ENCODE measurements at places on chromosomes 6 and 20.

GRCh38 chr6:149723771-149724417 is 6.0 kb upstream of the LATS1 start:
- DNase-seq, result peak; percentile 12

DNA sequence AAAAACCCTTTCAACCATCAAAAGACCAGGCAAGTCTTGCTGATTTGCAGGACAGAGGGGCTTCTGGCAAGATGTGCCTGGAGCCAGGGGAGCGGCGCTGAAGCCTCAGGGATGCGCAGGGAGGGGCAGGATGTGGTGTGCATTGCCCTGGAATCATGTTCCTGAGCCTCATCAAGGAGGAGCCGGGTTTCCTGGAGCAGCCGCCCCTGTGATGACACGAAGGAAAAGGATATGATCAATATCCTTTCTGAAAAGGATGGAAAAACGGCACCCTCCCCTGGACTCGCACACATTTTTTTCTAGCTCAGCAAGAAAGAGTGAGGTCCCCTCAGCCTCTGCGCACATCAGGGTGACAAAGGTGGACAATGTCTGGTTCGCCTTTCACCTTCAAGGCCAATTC is 173.1 kb upstream of the SSTR4 start:
- no peak for DNase-seq

DNA sequence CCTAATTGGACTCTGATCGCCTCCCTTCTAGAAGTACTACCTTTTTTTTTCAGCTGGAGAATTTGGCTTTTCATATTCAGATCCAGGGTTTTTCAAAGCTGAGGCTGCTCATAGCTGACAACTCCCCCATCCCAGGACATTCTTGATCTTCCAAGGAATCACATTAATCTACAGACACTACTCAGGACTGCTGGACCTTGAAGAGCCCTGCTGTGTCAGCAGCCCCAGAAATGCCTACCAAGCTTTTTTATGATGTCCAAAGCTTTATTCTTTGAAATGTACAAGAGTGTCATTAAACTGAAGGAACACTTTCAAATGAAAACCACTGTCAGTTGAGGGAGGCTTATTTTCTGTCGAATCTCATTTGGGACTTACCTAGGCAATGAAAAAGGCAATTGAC is 704.1 kb downstream of the PTPRT start:
- no peak for DNase-seq

- DNase-seq, result no peak
Measured at GRCh38 chr6:52514514-52514913, 62.3 kb downstream of the TRAM2 start.

GRCh38 chr20:6651561-6651960 is 115.9 kb upstream of the BMP2 start:
- DNase-seq, result no peak

GRCh38 chr6:71126506-71126905 is 162.1 kb upstream of the OGFRL1 start:
- peak; percentile 37 for DNase-seq

GRCh38 chr6:167956983-167957492 is 40.4 kb upstream of the KIF25 start:
- DNase-seq, result no peak

- DNase-seq, result no peak
Measured at GRCh38 chr6:106383573-106383972, 23.1 kb downstream of the CRYBG1 start.

DNA sequence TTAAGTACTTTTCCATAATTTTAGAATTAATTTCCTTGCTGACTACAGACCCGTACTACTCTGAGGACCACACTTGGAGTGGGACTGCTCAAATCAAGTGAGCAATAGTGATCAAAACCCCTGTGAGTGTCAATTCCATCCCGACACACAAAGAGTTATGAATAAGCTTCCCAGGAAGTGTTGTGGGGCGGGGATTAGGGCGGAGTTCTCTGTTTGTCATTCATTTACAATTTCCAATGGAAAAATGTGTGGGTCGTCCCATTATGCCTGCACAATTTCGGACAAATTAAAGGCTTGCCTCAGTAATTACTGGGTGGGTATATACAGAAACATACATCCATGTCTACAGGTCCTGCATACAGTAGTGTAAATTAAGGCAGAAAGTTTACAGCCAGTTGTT is 84.2 kb downstream of the ISM1 start:
- no peak for DNase-seq

GRCh38 chr20:63955281-63955826 is 862 bp downstream of the UCKL1 start:
- DNase-seq, result no peak

DNA sequence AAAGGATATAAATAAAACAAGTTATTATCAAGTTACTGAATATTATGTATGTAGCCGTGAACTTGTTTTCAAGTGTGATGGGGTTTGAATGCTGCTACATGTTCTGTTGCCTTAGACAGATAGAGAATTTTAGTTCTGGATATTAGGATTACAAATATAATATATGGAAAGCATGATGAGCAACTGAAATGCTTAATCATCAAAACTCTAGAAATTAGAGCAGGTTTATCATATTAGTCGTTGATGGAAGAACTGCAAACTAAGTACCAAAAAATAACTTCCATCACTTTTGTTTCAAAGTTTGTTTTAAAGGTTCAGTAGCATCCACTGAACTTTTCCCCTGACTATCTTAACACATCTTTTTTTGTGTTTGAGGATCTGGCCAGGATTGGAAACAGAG is 49.1 kb upstream of the CCN2 start:
- DNase-seq, result no peak

- DNase-seq, result no peak
Measured at GRCh38 chr6:55777469-55777868, 97.9 kb downstream of the BMP5 start.

DNA sequence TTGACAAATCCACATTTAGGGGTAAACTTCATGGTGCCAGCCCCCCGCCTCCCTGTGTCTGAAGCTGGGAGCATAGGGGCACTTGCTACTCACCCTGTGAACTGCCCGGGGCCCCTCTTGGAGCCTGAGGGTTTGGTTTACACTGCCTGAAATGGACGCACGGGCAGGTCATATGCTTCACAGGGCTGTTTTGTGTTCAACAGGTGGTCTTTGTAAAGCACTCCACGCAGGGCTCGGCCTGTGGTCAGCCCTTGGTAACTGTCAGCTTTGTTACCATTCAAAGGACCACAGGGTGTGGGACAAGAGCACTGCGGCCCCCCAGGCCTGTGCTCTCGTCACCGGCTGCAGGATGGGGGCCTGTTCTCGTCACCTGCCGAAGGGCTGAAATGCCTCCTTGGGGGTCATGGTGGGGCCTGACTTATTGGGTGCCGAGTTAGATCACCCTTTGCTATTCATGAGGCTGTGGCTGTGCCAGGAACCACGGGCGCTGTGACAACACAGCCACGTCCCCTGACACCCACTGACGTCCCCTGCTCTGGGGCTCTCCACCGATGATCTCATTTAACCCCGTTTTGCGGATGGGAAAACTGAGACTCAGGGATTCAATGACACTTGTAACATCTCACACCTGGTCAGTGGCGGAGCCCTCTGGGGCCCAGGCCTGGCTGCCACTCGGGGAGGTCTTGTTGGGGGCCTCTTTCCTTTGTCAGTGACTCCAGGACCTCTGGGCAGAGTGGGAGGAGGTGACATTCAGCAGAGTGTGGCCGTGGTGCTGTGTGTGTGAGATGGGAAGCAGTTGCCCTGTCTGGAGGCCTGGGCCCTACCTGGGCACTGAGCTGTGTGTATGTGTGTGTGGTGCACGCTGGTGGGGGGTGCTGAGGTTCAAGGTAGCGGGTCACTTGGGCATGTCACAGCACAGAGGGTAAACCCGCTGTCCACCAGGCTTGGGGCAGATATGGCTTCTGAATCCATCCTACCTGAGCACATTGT is 24.9 kb downstream of the ZBP1 start:
- DNase-seq, result no peak

GRCh38 chr20:59010995-59011873 is 4.2 kb upstream of the CTSZ start:
- no peak for DNase-seq

DNA sequence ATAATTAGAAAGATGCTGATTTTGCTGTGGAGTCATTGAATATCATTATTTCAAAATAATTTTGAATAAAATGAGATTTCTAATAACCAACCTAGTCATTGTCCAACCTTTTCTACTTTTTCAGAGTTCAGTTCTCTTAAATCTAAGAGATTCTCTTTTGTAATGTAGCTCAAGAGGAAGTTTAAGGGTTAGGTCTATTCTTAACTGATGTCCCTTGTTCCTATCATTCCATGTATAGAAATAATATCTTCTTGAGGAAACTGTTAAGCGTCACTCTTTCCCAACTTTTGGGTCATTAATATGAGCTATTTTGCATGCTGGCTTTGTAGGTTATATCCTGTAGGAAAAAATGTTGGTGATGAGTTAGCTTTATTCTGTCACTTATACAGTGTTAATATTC is 27.0 kb downstream of the RNF144B start:
- DNase-seq, result no peak

- DNase-seq, result no peak
Measured at GRCh38 chr6:159071843-159072769, 27.3 kb upstream of the TAGAP start.

DNA sequence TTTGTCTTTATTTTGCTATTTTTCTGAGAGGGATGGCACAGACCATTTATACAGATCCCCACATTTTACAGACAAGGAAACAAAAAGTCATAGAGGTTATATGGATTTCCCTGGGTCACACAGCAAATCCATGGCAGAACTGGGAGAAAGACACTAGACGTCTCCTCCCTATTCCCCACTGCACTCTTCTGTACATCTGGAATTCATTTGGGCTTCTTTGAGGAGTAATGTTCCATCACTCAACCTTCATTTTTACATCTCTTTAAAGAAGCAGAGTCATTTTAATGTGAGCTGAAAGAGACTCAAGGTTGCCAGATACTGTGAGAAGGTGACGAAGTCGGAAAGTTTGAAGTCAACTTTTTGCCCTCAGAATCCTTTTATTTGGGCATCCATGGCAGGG is 207.3 kb downstream of the OTOR start:
- DNase-seq, result no peak

DNA sequence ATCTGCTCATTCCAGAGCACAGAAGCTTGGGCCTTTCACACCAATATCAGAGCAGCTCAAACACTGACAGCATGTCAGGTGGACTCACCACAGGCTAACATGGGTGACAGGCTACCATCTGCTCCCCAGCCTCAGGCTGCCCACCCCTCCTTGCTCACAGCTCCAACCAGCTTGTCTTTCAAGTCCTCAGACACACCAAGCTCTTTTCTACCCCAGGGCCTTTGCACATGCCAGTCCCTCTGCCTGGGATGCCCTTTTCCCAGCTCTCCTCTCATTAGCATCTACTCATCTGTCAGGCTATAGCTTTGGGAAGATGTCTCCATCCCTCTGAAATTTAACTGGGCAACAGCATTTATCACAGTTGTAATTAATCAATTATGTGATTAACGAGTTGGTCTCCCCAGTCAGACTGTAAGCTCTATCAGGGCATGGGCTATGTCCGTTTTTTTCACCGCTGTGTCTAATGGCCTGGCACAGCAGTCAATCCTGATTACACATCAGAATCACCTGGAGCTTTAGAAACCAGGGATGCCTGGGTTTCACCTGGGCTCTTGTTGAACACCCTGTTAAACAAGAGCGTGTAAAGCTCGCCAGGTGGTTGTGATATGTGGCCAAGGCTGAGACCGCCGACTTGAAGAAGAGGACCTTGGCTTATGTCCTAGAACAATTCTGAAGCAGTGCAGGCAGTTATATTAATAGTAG is 88.9 kb upstream of the MRPS10 start:
- no peak for DNase-seq

DNA sequence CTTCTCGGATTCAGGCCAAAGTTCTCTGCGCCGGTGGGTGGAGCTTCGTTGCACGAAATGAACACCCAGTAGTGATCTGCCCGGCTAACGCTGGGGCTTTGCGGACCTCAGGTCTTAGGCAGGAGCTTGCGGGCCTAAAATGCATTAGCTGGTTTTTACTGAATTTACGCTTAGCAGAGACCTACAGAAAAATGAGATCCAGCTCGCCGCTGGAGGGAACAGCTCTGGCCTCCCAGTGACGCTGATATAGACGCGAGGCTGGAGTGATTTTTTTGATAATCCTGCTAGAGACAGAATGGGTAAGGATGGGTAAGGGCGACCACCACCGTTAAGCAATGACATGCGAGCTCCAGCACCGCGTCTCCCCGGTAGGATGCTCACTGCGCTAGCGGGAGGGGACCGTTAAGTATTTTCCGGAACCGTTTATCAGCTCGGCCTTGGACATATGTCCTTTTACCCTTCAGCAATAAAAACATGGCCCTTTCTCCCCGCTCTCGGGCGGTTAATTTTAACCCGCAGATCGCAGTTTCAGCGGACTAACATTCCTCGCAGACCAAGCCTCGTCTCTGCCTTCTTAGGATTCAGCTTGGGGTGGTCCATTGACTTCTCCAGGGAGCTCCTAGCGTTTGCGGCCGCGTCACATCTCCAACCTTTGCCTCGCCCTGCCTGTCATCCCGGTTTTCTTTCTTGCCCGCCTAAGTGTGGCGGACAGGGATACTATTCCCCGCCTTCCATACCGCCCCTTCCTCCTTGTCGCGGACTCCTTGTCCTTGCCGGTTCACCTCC is 109.3 kb downstream of the GPX5 start:
- DNase-seq, result no peak

DNA sequence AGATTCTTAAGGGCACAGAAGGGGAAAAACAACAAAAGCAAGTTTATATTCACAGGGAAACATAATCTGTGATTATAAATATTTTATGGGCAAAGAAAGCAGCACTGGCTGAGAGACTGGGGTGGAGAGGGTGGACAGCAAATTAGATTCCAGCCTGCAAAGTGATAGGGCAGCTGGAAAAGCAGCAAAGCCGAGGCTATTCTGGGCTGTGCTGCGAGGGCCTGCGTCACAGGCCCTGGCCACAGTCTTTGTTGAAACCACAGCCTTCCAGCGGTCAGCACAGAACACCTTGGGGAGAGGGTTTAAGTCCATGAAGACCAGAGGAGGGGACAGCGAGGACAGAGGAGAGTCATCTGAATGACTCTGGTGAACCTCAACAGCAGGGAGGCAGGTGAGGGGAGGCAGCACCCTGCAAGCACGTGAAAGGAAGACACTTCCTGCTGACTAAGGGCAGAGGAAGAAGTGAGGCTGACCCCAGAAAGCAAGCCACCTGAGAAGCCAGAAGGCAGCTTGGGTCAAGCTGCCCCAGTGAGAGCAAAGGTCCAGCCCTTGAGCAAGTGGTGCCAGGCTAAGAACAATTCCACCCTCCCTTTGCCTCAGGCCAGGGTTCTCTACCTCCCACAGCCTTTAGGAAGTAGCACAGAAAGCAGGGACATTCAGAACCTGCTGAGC is 17.1 kb downstream of the MRPL14 start:
- no peak for DNase-seq

- no peak for DNase-seq
Measured at GRCh38 chr20:59074456-59074855, 31.9 kb upstream of the PRELID3B start.

DNA sequence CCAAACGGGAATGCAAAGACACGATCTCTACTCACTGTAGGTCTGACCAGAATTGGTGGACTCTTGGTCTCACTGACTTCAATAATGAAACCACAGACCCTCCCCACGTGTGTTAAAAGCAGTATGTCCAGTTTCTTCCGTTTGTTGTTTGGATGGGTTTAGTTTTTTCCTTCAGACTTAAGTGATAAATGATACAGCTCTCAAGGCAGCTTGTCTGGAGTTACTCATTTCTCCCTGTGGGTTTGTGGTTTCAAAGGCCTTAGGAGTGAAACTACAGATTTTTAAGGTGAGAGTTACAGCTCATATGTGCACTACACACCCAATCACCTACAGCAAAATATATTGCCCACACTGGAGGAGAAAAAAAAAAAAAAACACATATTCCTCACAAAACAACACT is 86.7 kb upstream of the STMND1 start:
- DNase-seq, result no peak

GRCh38 chr6:33927616-33928015 is 123.8 kb upstream of the MLN start:
- peak; percentile 72 for DNase-seq

GRCh38 chr20:54041336-54041735 is 29.1 kb downstream of the BCAS1 start:
- no peak for DNase-seq
